Stimulated activated CD8-positive, alpha-beta memory T cell treated with anti-CD3 and anti-CD28 coated beads, Interleukin-4, amount 100 ng/mL, for 1 hour (primary cell): ENCODE measurements at places on chromosomes 4 and X.

DNA sequence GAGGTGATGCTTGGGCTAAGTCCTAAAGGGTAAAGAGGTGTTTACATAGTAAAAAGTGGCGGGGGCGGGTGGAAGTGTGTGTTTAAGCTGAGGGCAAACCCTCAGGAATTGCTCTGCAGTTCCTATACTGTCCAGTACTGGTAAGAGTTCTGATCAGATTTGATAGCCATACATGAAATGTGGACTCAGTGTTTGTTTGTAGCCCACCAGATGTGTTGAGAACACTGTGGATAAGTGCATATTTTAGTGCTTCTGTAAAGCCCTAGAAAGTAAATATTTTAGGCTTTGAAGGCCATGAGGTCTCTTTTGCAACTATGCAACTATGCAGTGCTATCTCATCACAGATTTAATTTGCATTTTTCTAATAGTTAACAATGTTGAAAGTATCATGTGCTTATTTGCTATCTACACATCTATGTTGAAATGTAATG, 80.7 kb upstream of the EOLA2 start:
- DNase-seq = no peak

DNA sequence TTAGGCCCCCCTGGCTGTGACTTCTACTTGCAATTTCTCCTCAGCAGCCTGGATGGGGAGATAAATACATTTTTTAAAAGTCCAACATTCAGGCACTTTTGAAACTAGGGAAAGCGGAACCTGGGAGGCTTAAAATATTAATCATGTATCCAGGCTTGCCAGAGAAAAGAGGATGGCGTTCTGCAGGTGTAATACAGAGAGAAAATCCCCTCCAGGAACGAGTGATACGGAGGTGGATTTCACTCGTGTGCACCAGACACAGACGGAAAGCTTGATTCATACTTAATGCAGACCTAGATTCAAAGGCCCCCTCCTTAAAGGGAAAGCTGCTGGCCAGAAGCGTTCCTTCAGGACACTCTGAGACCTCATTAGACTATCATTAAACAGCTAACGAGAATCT, 354.0 kb upstream of the BOD1L1 start:
- no peak for DNase-seq

DNA sequence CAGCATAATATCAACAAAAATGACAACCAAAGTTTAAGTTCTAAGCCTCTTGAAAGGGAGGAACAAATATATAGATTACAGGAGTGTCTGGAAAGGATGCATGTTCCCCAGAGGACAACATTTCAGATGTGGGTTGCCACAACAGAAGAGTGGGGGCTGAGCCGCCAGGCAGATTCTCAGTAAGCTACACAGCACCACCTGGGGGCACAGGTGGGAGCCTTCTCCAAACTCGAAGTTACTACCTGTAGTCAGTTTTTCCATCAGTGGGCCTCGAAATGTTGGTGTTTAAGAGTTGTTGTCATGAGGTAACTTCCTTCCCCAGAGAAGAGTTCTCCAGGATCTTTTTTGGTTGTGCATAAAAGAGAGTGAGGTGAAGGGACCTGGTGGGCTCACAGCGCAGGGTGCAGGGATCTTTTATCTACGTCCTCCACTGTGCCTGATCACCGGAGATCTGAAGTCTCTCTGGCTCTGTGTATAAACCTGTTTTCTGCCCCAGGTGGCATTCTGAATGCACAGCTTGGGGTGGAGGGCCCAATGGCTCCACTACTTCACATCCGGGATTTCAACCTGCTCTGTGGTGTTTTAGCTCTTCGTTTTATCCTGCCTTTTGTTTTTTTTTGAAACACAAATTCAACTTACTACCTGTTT, 58.4 kb upstream of the STS start:
- peak; percentile 4 for DNase-seq

- DNase-seq = no peak
Observed at GRCh38 chrX:9269134-9269533, 195.7 kb upstream of the TBL1X start.

DNA sequence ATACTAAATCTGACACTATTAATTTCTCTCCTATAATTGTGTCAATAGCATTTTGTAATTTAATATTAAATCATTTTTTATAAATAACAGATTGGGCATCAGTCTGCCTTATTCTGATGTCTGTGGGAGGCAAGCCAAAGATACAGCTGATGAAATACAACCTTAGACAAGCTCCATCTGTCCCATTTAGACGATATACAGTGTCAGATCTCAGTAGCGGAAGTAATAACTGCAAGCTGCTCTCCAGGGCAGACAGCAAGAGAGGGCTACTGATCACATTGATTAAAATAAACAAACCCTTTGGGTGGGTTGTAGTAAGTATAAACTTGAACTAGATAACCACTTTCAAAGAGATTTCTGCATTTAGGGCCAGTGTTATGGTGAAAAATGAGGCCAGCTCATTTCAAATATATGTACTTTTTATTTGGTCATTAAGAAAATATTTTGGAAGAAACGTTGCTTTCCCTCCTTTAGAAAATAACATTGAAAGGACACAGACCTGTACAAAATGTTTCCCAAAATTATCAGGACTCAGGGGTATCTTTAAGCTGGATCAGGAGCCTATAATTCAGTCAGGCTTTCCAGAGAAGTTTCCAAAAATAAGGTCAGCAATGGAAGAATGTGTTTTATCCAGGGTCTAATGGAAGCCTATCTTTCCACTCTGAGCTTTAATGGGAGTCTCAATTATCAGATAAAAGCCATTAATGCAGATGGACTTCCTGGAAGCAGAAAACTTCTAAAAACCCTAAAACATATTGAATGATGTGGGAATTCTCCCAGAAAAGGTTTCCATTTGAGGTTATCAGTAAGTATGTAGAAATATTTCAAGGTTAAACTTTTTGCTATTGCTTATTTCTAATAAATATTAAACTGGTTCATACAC, 1028.8 kb upstream of the IGFBP7 start:
- no peak for DNase-seq

DNA sequence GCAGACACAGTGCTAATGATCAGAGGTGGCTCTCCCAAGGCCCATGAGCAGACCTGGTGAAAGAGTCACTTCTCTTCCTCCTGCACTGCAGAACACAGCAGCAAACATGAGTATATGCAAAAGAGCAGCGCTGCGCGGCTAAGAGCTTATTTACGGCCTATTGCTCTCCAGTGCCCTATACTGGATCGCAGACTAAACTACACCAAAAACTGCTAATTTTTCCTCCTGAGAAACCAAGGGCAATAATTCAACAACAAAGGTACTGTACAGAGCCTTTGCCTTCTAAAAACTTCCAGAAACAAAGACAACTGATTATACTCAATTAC, 702.5 kb downstream of the ARAP2 start:
- DNase-seq = no peak

GRCh38 chr4:4323705-4324534, 33.9 kb downstream of the ZBTB49 start:
- DNase-seq = no peak

DNA sequence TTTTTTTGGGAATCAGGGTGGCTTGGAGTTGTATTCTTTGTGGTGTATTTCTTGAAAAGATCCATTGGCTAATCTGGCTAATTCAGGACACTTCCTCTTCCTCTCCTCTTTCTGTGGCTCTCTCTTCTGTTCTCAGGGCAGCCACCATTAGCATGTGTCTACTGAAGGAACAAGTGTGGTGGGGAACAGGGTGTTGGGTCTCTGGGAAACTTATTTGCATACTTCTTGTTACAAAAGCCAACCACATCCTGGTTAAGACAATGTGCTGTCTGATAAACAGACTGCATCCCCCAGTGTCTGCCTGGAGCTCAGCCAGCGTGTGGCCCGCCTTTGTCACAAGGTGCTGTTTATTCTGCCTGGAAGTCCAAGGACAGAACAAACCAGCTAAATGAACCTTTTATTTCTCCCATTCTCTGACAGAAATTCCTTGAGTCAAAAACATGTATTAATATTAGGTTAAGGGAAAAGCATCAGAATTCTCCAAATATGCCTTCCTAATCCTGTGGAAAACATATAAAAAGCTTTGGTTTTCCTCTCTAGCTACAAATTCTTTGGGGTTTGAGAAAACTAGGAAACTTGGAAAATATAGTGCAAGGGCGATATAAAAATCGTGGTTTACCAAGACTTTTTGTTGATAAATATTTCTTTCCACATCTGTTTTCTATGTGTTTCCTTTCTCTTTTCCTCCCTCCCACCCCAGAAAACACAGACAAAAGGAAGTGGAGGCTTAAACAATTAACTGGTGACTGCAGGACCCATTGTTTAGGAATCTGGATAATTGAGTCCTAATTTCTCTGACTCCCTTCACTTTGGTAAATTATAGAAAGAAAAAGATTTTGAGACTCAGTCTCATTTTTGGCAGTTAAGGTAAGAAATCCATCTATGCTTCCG, 203.6 kb downstream of the SPRY1 start:
- peak; percentile 9 for DNase-seq

- no peak for DNase-seq
Observed at GRCh38 chrX:19791562-19791961, 95.8 kb downstream of the SH3KBP1 start.

DNA sequence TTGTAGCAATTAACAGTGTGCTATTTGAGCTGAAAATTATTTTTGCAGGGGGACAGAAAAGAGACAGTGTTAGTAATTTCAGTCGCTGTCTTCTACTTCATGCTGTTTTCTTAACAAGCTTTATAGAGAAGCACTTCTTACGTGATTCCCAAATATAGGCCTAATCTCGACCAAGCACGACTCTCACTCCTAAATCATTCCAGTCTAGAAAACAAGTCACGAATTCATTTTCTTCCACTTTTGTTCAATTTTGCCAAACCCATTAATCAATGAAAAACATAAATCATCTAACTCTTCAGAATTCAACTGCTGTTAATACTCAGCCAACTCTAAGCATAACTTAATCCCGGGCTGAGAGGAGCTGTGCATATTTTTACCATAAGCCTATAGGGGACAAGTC, 21.0 kb upstream of the FHL1 start:
- DNase-seq = no peak

DNA sequence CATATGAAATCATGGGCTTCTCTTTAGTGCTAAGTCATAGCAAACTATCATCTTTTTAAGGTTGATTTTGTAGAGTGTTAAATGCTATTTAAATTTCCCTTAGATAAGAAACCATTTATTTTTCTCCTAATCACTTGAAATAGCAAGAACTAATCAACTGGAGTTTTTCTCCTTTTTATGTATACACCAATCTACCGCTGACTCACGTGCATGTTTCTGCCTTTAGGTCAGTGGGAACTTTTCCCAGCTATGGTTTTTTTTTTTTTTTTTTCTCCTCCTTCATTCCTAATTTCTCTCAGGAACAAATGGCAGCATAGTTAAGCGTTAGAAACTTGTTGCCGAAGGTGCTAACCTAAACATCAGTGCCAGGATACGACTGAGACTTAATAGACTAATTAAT, 176.4 kb downstream of the BMPR1B start:
- no peak for DNase-seq

DNA sequence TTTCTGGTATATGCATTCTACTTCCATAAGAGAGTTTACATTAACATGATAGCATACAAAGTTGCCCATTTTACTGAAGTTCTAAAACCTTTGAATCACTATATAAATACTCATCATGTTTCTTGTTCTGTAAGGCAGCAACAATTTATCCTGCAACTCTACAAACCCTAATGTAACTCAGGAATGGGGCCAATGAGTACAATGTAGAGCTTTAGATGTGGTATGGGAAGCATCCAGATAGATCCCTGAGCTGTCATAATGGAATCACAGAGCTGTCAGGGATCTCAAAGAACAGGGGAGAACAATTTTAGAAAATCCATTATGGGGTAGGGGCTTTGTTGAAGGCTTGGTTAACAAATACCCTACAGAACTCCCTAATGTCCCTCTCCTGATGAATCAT, 88.5 kb downstream of the DCUN1D4 start:
- DNase-seq = no peak

GRCh38 chrX:16665089-16665488, 15.1 kb downstream of the S100G start:
- DNase-seq = no peak

DNA sequence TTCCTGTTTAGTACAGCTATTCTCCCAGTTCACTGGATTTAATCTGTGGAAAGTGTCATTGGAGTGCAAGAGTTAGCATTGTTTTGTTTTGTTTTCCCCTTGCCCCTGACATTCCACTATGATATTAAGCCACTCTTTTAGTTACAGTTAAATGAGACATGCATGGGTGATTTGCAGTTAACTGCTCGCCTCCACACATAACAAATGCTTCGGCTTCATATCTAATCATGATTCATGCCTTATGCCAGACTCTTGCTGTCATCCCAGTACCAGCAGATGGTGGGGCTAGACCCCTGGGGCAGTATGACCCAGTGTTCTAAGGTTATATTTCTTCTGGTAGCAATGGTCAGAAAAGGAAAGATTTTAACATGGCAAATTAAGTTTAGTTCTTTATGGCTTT, 80.1 kb downstream of the RAP1GDS1 start:
- DNase-seq = no peak

DNA sequence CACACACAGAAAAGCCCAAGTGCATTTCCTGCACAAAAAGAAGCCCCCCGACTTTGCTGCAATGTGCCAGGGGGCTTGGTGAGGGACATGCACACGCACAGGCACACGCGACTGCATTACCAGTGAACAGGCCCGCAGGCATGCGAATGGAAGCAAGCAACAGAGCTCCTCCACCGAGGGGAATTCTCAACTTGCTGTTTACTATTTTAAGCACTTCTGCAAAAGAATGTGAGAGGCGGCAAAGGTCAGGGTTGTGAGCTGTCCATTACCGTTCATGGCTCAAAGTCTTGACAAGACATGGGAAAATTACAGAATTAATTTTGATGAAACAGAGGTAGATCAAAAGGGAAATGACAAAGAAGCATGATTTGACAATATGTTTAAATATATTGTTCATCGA, 342.5 kb upstream of the NOCT start:
- no peak for DNase-seq
